ENCODE measurements at places on chromosomes 1 and 21.

DNA sequence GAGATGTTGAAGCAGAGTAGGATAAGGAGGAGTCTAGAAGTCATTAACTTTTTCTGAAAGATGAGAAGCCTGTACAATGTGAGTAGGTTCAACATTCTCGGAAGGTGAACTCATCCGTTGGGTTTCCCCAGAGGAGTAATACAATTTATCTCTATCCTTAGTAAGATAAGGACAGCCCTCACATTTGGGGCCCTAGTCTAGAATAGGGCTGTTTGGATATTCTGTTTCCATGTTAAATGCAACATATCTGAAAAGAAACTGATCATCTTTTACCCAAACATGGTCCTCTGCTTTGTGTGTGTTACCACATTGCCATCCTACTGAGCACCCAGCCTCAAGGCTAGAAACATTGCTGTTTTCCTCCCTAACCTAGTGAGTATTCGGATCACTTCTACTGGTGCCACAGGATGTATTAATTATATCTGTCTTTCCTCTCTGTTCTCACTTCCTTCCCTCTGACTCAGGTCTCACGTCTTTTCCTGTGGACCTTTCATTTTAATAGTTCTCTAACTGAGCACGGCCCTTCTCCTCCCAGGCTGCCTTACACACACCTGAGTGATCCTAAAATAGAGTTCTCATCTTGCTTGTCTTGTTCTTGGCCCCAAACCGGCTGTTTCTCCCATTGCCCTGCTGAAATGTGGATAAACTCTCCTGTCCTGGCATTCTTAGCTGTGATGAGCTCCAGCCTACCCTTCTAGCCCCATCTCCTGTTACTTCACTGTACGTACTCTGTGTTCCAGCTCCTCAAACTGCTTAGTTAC lies 91.7 kb downstream of the CDC14A start:
- DNase-seq: no peak

DNA sequence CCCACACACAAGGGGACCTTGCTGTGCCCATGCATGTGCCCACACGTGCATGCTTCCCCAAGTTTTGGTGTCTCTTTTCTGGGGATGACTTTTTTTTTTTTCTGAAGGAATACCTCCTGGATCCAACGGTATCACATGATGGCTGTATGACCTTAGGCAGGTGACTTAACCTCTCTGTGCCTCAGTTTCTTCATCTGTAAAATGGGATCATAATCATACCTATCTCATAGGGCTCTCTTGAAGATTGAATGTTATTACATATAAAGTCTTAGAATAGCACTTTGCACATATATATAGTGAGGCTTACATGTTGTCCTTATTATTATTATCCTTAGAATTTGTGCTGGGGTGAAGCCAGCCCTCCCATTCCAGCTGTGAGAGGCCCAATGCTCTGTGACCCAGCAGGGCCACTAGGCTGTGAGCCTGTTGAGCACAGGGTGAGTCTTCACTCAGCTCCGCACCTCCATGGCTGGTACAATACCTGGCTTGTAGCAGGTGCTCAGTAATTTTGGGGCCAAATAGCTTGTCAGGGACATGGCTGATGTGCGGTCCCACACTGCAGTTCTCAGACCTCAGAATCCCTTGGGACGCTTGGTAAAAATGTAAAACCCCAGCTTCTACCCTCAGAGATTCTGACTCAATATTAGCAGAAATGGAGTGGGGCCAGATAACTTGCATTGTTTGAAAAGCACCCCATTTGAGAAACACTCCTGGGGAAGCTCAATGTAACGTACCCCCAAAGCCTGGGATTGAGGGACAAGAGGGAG lies 20.6 kb downstream of the STUM start:
- DNase-seq: no peak

GRCh38 chr1:24705260-24706073 lies 39.8 kb upstream of the CLIC4 start:
- no peak for DNase-seq

- no peak for DNase-seq
Measured at GRCh38 chr1:41432481-41433280, 51.8 kb downstream of the EDN2 start.

GRCh38 chr21:34815831-34816705 lies 147.3 kb downstream of the CLIC6 start:
- no peak for DNase-seq

GRCh38 chr1:4530166-4530785 lies 124.1 kb upstream of the AJAP1 start:
- no peak for DNase-seq

DNA sequence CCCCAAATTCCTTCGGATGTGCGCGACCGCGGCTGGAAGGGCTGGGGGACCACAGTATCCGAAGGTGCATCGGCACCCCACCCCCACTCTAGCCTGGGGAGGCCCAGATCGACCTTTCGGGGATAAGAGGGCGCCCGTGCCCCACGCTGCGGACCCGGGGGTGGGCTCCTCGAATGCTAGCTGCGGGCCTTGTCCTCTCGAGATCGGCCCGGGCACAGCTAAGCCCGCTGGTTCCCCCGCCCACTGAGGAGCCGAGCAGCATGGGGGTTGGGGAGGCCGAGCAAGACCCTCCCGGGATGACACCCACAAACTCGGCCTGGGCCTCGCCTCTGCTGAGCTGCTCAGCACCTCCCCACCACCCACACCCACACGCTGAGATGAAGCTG lies 653 bp upstream of the IFFO2 start:
- DNase-seq: no peak

GRCh38 chr1:24643363-24644099 lies 429 bp downstream of the SRRM1 start:
- DNase-seq: no peak

DNA sequence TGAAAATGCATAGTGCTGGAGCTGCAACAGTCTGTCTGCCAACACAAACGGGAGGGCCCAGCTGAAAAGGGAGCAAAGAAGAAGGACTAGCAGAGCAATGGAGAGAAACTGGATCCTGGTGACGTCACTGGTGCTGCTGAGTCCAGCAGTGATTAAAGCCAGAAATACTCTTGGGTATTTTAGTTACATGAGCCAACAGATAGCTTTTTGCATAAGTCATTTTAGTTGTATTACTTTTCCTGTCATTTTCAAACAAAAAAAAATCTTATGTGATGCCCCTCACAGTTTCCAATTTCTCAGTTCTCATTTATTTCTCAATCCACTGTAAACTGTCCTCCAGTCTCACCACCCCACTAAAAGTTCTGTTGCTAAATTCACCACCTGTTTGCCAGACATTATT lies 38.7 kb upstream of the NEK7 start:
- DNase-seq: no peak

GRCh38 chr1:57072401-57073110 lies 106.7 kb upstream of the C8B start:
- no peak for DNase-seq

DNA sequence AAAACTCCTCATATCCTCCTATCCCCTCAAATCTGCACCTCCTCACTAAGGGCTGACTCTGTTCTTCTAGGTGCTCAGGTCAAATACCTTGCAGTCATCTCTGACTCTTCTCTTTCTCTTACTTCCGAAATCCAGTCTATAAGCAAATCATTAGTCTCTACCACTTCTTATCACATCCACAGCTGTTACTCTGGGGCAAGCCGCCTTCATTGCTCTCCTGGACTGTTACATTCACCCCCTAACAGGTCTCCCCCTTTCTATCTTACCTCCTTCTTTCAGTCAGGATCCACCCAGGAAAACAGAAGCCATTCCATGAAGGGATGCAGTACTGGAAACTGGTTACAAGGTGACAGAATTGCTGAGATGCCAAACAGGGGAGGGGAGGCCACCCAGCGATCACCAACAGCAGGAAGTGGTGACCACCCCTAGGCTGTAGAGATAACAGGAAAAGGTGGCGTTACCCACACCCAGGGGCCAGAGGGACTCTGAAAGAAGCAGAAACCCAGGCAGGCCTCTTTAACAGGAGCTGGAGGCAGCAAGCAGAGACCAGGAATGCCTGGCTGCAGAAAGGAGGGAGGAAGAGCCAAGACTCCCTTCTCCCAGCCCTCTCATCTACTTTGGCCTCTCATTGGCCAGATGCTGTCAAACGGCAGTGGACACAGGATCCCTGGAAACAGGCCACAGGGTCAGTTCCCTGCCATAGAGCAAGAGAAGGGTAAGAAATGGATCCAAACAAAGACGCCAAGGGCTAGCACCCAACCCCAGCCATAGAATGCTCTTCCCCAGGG lies 55.5 kb upstream of the FOXO6 start:
- no peak for DNase-seq

DNA sequence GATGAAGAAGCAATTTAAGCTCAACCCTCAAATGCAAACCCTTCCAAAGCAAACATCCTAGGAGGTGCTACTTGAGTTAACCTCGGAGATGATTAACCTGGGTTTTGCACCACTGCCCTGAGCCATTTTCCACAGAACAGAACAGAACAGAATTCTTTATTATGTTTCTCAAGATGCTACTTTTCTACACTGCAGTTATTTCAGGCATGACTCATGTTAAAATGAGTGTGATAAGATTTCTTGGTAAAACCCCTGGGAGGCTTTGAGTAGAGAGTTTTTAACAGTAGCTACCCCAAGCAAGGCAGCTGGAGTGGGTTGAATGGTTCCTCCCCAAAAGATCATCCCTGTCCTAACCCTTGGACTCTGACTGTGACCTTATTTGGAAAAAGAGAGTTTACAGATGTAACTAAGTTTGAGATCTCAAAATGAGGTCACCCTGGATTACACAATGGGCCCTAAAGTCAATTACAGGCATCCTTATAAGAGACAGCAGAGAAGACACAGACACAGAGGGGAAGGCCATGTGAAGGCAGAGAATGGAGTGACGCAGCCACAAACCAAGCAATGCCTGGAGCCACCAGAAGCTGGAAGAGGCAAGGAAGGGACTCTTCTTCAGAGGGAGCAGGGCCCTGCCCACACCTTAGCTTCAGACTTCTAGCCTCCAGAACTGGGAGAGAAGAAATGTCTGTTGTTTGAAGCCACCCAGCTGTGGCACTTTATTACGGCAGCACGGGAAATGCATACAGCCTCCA lies 153.4 kb downstream of the ETS2 start:
- no peak for DNase-seq

GRCh38 chr1:53326598-53327181 lies 1.2 kb downstream of the LRP8 start:
- no peak for DNase-seq

- no peak for DNase-seq
Measured at GRCh38 chr1:33685256-33685655, 178.6 kb upstream of the HMGB4 start.

- no peak for DNase-seq
Measured at GRCh38 chr1:41610361-41610760, 125.9 kb upstream of the EDN2 start.

DNA sequence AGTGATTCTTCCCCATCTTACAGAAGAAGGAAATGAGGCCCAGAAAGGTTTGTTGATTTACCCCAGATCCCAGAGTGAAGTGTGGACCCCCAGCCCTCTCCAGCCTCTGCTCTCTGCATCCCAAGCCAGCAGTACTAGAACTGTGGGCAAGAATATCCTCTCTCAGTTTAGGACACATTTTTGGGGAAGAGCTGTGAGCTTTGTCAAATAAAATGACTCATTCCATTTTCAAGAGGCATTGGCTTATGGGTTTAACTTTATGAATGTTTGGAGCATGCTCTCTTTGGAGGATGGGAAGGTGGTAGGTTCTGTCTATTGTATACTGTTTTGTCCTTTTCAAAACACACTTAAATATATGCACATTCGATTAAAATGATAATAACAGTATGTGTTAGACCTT lies 70.6 kb upstream of the CNTN2 start:
- DNase-seq: no peak

DNA sequence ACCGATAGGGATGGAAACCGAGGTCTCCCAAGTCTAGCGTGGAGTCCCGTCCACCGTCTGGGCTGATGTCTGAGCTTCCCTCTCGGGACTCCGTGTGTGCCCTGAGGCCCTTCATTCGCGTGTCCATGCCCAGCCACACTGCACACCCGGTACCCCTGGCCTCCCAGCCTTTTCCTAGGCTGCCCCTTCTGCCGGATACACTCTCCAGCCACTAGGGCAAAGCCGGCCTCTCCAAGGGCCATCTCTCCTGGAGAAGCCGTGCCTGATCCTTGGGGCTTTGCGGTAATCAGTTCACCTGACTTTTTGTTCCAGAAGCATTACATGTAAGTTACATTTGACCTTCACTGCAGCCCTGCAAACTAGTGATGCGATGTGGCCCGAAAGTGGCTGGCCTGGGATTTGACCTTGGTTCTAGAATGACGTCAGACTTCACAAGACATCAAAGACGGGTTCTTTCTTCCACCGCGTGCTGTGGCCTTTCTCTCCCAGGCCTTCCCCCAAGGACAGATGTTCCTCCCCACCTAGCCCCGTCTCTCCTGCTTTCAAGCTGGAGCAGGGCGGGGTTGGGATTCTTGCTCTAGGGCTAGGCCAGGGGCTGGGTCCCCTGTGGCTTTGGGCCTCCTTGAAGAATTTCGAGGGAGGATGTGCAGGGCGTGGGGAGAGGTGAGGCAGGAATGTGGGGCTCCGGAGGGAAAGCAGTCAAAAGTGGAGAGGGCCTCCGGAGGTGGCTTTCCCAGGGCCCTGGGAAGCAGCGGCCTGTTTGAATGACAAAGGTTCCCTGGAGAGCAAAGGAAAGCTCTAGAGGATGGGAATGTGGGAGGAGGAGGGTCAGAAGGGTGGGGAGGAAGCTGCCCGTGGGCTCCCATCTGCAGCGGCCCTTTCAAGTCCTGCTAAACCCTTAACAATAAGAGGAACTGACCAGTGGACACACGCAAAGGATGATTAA lies 49.7 kb upstream of the SLC2A1 start:
- DNase-seq: no peak

GRCh38 chr1:185324118-185324517 lies 7.1 kb upstream of the IVNS1ABP start:
- no peak for DNase-seq

All from cerebellar nuclear complex (tissue), 1 donor.